Forelimb muscle (tissue), 1 donor: ENCODE measurements at places on chromosomes 5 and 9. TPM values are rescaled to one million over a fixed set of nuclear protein-coding genes. Genes with fewer than 3 reads are reported as not detected.
A peak's percentile ranks its signal among the peaks of the same experiment; 100 is the strongest.

OTP gene
- not detected for polyA plus RNA-seq

GARIN3 gene
- polyA plus RNA-seq: not detected

IFNA17 gene
- polyA plus RNA-seq: not detected

PIP5K1B gene
- polyA plus RNA-seq: 1.1 TPM

ZFP2 gene
- polyA plus RNA-seq: 2.8 TPM

DNA sequence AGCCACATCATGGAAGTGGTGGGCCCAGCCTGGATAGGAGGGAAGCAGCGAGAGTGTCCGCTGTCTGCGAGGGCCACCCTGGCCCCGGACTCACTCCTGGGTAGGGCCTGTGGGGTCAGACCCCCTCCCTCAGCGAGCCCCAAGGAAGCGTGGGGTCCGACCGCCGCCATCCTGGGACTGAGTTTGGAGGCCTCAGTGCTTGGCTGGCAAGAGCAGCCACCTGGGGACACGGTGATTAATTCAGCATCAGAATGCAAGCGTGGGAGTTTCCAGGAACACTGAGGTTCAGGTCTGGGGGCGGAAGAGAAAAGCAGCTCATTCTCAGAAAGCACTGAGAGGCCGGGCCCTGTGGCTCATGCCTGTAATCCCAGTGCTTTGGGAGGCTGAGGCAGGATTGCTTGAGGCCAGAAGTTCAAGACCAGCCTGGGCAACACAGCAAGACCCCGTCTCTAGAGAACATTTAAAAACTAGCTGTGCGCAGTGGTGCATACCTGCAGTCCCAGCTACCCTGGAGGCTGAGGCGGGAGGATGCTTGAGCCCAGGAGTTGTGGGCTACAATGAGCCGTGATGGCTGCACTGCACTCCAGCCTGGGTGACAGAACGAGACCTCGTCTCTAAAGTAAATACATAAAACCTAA is 18.3 kb upstream of the CAMSAP1 start:
- no peak for DNase-seq

DNA sequence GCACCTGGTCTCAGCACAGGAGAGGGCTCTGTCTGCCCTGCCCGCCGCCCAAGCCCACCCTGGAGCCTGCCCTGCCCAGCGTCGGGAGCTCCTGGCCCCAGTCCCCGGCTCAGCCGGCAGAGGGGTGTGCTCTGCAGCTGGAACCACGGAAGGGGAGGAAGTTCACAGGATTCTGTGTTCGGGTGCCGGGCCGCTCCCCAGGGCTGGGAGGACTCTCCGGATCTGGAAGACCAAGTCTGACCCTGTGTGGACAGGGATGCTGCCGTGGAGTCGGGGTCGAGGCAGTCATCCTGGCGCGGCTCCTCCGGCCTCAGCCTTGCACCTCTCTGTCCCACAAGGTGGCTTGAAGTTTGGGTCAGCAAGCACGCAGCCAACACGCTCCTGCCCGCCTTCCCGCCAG is 78.6 kb downstream of the KCNT1 start:
- no peak for DNase-seq

DNA sequence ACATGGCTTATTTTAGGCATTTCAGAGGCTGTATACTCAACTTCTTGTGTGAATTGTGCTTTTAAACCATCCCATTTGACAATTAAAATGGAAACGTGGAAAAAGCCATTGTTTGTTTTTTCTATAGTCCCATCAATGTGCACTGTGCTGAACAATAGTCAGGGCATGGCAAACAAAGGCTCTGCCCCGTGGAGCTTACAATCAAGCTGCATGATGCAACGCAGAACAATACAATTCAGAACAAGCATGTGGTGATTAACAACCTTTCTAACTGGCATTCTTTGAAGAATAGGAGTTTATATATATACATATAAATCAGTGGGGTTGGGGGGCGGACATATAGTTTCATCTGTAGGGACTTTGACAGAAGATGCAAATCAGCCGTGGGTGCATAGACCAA is 2125.4 kb upstream of the WWC1 start:
- no peak for DNase-seq

DNA sequence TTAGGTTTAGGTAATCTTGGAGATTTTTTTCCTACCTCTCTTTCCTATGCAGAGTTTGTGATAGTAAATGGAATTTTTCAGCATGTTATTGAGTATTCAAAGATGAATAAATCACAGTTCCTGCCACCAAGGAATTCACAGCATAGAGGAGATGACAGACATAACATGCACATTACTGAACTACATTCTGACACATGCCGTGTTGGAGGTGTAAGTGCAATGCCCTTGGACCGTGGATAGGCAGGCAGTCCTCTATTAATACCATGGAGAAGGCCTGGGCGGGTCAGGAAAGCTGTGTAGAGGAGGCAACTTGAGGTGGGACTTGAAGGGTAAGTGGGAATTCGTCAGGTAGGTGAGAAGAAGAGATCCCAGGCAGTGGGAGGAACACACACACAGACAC is 43.9 kb downstream of the MCCC2 start:
- DNase-seq: no peak

DNA sequence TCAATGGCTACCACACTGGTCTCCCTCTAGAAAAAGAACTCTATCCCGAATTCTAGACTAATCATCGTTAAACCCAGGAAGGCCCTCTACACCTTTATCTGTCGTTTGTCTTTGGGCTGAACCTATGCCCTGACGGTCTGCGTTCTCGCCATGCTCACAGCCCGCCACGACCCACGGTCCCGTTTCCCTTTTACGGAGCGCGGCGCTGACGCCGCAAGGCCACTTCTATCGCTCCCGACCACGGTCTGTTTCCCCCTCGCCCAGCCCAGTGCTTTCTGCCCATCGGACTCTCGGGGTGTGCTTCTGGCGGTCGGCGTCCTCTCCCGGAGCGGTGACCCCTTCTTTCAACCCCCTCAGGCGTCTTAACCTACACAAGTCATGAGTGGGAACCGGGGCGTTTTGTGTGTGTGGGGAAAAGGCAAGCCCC is 974 bp downstream of the C9orf40 start:
- peak; percentile 4 for DNase-seq
